ENCODE measurements at places on chromosomes 2 and 18.

GRCh38 chr18:68426731-68427315 is 288.1 kb downstream of the TMX3 start:
- DNase-seq, result peak; percentile 42

DNA sequence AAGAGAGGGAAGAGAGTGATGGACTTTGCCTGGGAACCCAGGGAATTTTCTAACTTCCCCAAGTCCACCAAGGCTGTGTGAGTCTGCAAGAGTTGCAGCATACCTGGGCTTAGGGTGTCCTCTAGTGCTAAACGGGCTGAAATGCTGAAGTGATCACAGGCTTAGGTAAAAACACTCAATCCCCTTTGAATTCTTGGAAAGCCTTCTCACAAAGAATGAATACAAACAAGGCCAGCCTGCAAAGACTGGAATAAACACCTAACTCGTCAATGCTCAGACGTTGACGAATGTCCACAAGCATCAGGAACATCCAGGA is 30.0 kb upstream of the BMP10 start:
- peak; percentile 15 for DNase-seq

GRCh38 chr2:64941801-64942200 is 47.4 kb upstream of the SLC1A4 start:
- DNase-seq, result no peak

GRCh38 chr2:25977768-25978167 is 4.5 kb downstream of the KIF3C start:
- DNase-seq, result peak; percentile 59

DNA sequence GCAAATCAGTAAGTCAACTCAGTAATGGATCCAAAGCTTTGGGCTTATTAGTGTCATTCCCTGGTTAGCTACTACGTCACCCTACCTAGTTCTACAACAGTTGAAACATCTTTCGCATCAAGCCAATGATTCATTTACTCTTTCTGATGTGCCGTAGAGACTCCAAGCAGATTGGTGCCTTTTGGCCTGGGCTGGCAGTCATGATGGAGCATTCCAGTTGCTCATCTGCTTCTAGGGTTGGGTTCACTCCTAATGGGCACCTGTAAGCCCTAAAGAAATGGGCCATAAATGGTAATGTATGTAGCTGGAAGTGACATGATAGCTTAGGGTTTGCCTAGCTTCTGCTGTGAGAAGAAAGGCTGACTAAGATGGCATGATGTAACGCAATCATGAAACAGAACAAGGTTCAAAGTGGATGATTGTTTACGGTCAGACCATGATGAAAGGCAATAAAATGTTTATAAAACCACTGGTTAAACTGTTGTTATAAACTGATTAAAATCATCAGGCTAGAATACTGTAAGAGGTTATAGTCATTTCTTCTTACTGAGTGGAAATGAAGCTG is 20.4 kb upstream of the CCL20 start:
- DNase-seq, result no peak

- DNase-seq, result no peak
Observed at GRCh38 chr2:120669971-120670370, 65.7 kb upstream of the GLI2 start.

- peak; percentile 8 for DNase-seq
Observed at GRCh38 chr2:164620873-164621763, at the start of gene GRB14. Gene GRB14, minus strand, starts transcription at chr2:164621482. Its CDS starts 173 bp downstream, at chr2:164621309.

Data from fibroblast of skin of right quadriceps (primary cell).